ENCODE measurements at places on chromosomes 13 and 19.

- DNase-seq = no peak
Observed at GRCh38 chr13:21297447-21297846, 121.0 kb downstream of the MRPL57 start.

DNA sequence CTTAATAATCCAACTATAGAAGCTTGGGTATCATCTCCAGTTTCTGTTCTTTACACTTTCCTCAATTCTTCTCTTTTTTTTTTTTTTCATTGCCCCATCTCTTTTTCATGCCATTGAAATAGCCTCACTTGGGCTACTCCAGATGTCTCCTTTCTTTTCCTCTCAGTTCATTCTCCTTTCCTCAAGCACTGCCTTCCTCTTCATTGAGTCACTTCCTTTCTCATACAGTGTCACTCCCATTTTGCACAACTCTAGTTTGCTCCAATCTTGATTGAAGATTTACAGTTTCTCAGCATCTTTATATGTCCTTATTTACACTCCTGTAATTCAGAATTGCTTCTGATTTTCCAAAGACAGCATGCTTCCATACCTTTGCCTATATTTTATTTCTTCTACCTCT lies 61.3 kb downstream of the IPO5 start:
- peak; percentile 15 for DNase-seq

DNA sequence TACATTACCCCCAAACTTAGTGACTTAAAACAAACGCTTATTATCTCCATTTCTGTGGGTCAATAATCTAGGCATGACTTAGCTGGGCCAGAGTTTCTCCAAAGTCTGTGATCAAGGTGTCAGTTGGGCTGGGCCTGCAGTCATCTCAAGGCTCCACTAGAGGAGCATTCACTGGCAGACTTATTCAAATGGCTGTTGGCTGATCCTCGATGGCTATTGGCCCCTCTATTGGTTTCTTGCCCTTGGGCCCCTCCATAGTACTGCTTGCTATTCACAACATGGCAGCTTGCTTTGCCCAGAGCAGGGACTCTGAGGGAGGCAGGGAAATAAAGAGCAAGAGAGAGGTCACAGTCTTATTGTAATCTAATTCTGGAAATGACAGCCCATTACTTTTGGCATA lies 57.6 kb downstream of the RCBTB2 start:
- DNase-seq = no peak

DNA sequence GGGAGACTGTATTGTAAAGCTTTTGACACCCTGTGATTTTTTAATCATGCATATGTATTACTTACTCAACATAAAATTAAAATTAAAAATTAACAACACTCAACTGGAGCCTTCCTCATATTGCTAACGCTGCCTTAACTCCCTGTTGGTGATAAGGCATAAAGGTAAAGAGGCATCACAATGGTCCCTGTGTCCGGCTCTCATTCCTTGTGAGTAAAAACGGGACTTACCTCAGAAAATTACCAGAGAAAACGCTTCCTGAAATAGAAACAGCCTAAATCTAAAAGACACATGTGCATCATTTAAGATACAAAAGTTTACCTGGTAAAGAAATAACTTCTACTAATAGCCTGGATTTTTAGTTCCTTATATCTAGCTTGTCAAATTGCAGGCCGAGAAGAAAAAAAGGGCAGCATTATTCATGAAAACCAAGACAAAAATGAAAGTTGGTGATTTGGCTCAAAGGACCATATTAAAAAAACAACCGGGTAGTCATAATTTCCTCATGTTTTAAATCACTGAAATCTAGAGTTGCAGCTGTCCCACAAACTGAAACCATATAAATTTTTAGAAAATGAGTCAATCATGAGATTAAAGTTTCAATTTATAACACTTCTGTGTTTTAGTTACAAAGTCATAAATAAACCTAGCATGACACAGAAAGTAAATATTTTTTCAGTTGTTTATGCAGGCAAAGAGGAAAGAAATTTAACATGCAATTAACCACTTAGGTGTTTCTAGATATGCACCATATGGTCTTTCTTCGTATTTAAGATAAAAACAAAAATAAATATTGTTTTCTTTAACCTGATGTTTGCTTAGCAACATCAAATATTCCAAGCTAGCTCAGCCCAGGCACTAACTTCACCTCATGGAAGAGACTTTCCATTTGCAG lies 94.7 kb downstream of the MIPEP start:
- DNase-seq = peak; percentile 23

DNA sequence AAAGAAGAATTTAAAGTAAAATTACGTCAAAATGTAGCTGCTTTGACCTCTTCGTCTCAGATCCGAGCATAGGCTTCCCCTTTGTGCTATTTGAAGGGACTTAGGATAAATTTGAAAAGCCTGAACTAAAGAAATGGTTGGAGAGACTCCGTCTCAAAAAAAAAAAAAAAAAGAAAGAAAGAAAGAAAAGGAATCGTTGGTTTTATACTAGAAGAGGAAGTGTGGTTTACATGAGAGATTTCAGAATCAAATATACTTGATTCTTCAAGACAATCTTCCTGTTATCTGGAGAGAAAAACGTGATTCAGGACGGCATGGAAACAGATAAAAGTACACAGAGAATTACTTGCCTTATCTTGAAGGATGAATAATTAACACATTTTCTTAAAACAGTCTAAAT lies 474 bp upstream of the ZNF780B start:
- DNase-seq = no peak

DNA sequence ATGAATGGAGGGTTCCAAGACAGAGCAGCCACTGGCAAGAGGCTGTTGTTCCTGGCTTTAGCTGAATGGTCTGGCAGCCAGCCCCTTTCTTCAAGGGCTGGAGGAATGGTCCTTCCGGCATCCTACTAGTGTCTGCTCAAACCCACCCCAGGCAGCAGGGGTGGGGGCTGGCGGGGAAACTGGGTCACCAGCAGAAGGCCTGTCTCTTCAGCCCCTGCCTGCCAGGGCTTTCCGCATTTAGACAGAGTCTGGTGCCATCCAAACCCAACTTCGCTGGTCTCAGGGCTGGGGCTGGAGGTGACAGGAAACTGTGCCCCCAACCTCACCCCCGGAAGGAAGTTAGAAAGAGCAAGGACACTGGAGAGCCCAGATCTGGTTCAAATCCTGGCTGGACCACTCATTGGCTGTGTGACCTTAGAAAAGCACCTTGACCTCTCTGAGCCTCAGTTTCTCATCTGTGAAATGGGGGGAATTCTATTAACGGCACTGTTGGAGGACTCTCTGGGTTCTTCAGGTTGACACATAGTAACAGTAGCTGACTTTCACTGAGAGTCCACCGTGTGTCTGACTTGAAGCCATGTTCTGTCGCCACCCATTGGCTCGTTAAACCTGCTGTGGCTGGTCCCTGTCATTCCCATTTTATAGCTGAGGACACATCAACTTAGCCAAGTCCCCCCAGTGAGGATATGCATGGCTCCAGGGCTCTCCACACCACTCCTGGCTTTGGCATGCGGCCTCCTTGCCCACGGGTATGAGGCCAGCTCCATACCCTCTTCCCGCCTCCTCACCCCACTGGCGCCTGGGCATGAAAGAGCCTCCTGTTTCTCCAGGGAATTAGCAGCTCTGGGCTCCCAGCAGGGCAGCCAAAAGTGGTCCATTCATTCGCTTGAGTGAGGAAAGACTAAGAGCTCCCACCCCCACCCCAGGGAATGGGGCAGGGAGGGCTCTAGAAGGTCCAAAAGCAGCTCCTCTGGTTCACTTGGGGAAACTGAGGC lies 2.5 kb upstream of the NR2C2AP start:
- DNase-seq = no peak

DNA sequence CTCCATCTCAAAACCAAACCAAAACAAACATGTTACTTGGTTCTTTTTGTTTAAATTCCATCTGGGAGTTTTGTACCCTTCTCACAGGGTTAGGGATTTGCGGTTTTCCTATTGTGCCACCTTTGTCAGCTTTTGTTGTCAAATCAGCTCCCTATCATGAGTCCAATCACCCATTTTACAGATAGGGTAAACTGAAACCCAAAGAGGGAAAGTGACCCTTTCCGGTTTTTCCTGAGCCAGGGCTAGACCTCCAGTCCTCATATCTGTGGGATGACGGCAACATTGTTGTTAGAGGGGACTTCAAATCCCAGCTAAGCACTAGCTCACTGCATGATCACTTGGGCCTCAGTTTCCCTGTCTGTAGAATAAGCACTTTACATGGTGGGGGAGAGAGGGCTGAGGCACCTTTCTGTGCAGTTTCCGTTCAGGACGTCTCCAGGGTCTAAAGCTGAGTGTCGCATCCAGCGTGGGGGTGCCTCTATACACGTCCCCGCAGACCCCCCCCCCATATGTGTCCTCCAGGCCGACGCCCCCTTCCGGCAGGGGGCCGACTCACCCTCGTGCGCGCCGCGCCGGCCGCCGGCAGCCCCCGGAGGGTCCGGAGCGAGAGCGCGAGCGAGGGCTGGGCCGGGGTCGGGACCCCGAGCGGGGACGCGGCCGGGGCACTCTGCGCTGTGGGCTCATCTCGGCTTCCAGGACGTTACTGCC lies 3.9 kb downstream of the CCDC194 start:
- DNase-seq = no peak

DNA sequence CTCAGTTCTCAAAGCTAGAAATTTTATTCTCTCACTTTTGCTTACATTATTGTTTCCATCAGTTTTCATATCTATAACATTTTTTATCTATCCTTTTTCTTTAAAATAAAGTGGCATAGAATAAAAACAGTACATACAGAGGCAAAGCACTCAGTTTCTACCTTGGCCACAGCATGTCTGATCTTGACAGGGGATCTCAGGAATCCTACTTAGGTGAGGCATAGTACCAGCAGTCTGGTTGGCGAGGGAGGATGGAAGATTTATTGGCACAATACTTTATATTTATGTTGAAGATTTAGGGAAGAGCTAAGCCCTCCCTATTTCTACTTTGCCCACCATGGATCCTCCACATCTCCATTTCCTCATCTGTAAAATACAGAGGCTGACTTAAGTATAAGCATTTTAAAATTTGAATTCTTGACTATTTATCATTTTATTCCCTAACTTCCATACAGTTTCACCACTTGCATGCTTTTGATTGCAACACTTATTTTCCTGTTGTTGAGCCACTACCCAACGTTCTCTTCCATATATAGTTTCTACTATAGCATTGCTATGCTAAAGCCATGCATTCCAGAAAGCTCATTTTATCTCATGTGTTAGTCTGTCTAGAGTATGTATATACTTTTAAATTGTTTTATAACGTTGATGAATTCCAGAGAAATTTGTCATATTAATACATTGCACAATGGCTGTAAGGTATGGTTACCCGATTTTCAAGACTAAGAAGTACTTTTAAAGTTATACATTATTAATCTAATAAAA lies 506.7 kb downstream of the KCTD12 start:
- DNase-seq = no peak

- DNase-seq = no peak
Observed at GRCh38 chr13:38419312-38419873, 69.7 kb downstream of the UFM1 start.

GRCh38 chr19:1715540-1715939 lies 37.8 kb upstream of the ONECUT3 start:
- DNase-seq = no peak
